Stimulated activated CD8-positive, alpha-beta memory T cell treated with anti-CD3 and anti-CD28 coated beads, Interleukin-7, amount 100 ng/mL, for 1 hour (primary cell): ENCODE measurements at places on chromosomes 6 and 20.

DNA sequence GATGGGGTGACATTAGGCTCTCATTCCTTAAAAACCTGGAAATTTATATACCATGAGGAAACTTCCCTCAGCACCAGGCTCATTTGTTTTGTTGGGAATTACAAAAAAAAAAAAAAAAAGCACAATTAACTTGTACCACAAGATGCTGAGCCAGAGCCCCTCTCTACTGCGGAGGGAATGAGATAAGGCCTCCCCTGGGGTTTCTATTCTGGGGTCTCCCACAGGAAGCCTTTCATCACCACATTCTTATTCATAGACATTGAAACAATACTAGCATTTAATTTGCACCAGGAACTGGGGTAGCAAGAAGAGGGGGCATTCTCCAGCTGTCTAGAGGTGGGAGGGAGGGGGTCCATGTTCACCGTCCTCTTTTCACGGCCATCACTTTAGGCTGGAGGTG lies 23.0 kb upstream of the RPS6KA2 start:
- no peak for DNase-seq

DNA sequence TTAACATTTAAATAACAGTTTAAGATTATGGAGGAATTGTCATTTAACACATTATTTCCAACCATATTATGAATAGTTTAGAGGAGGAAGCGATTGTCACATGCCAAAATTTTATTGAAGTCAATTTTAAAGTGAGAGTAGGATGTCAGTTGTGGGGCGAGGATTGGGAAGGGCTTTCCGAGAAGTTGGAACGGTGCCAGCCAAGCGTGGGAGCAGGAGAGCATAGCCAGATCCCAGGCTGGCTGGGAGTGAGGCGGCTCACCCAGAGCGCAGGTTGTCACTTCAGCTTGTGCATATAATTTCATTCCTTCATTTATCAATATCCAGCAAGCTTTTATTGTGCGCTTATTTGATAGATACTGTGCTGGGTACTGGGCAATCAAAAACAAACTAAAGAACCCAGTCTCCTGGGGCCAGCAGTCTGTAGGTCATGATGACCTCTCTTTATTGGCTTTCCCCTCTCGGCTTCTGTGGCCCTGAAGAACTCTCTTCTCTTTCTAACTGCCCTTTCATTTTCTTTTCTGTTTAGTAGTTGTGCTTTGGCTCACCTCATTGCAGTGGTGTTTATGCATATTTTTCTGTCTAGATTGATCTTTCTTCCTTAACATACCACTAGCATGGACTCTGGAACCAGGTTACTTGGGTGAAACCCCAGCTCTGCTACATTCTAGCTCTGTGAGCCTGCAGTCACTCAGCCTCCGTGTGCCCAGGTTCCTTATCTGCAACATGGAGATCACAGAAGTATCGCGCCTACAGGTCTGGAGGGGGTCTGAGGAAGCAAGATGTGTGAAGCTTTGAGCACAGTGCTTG lies 6.4 kb downstream of the CEP43 start:
- no peak for DNase-seq

DNA sequence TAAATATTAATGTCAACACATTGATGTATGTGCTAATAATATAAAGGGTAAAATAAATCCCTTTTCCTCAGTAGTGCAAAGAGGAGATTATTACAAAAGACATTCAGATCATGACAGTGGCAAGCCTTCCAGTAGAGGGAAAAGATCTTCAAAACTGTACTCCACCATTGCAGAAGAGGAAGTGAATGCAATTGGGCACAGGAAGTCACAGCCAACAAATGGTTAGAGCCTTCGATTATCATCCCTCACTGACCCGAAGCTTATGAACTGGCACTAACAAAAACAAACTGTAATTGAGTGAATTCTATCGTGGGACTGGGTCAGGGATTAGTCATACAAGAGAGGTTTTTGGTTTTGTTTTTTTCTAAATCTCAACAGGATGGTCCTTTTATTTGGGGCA lies 39.3 kb upstream of the SCGN start:
- no peak for DNase-seq

DNA sequence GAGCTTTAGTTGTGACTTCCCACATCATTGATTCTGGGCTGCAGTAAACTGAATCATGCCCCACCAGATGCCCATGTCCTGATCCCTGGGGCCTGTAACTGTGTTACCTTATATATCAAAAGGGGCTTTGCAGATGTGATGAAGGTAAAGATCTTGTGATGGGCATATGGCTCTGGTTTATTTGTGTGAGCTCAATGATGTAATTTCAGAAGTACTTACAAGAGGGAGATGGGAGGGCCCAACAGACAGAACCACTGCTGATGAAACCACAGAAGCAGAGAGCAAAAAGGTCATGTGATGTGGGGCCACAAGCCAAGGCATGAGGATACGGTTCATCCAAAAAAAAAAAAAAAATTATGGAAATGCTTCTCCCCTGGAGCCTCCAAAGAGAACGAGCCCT lies 118.7 kb downstream of the TOX2 start:
- DNase-seq = no peak

DNA sequence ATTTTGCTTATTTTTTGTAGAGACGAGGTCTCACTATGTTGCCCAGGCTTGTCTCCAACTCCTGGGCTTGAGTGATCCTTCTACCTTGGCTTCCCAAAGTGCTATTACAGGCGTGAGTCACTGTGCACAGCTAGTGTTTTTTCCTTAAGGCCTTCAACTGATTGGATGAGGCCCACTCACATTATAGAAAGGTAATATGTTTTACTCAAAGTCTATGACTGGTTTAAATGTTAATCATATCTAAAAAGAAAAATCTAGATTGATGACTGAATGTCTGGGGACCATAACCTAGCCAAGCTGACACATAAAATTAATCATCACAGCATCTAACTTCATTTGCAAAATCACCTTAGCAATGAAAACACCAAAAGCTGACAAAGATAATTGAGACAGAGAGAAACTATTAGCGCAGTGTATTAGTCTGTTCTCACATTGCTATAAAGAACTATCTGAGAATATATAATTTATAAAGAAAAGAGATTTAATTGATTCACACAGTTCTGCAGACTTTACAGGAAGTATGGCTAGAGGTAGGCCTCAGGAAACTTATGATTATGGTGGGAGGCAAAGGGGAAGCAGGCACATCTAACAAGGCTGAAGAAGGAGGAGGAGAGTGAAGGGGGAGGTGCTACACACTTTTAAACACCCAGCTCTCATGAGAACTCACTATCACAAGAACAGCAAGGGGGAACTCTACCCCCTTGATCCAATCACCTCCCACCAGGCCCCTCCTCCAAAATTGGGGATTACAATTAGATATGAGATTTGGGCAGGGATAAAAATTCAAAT lies 66.8 kb upstream of the ARHGAP18 start:
- DNase-seq = no peak

DNA sequence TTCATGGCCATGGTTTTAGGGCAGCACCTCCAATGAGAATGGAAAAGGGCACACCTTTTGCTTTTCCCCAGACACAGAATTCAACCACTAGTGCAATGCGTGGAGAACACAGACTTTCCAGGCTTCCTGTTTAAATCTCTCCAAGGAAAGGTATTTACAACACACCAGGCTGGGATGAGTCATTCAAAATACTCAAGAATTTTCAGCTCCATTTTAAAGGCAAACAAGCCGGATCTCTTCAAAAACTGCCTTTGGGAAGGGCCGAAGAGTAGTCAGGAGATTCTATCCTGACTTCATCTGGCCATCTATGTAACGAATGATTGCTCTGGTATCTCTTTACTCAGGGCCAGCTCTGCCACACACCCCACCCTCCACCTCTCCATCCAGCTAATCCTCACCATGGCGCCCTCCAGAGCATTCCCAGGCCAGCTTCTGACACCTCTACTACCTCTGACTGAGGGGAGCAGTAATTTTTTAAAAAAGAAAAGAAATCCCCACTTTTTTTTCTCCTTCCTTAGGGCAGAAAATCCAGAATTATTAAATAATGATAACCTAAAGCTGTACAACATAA lies 254.6 kb downstream of the LY86 start:
- DNase-seq = no peak
